ENCODE measurements at places on chromosomes 6 and 20. TPM values are rescaled to one million over a fixed set of nuclear protein-coding genes. Genes with fewer than 3 reads are reported as not detected.

LAMA2 gene
- 3.5 TPM for total RNA-seq

GRCh38 chr6:85912582-85912981 lies 269.9 kb upstream of the SYNCRIP start:
- DNase-seq = no peak
- H3K4me1 ChIP-seq = no peaks in the 10 kb centered on the region
- H3K27me3 ChIP-seq = no peaks in the 10 kb centered on the region
- no peak overlapping the region for H3K27ac ChIP-seq
- no peaks in the 10 kb centered on the region for H3K36me3 ChIP-seq
- no peak overlapping the region for H3K4me3 ChIP-seq

DNA sequence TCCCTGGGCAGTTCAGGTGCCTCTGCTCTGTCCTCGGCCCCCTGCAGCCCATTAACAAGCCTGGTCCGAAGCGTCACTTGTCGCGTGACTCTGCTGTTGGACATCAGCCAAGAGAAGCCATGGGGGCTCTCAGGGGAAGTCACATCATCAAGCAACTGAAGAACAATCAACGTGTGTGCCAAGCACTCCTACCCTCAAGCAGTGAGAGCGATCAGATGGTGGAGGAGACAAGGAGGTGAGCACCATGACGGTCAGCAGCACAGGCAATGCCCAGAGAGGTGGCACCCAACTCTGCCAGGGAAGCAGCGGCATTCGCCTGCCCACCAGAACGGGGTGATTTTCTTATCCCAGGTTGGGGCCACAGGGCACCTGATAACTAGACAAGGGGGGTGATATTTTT lies 132.7 kb downstream of the AGPAT4 start:
- H3K4me1 ChIP-seq = peaks cover 12% of the 10 kb centered on the region
- no peak overlapping the region for H3K4me3 ChIP-seq
- peak; percentile 68 for DNase-seq
- H3K36me3 ChIP-seq = peaks cover 10% of the 10 kb centered on the region

DNA sequence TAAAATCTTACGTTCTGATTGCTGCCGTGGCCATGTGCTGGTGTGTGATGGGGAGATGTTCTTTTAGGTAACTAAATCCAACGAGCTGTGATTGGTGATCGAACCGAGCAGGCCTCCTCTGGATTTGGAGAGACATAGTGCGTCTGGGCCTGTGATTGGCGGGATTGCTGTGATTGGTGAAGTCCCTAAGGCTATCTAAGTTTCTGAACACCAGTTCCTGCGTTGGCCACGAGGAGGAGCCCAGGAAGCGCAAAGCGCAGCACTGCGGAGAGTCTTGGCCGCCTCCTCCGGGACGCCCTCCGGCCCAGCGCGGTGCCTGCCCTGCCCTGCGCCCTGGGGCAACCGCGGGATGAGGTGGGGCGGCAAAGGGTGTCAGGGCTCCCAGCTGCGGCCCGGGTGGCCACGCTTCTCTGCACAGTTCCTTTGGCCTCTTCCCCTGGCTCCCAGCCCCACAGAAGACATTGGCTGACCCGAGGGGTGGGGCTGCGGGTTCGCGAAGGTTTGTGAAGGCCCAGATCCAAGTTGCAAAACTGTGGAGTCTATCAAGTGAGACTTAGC lies 33.0 kb downstream of the HNF4A start:
- peaks cover 18% of the 10 kb centered on the region for H3K27me3 ChIP-seq
- DNase-seq = peak; percentile 95
- H3K27ac ChIP-seq = no peak overlapping the region
